ENCODE measurements at places on chromosomes 11 and 22.

DNA sequence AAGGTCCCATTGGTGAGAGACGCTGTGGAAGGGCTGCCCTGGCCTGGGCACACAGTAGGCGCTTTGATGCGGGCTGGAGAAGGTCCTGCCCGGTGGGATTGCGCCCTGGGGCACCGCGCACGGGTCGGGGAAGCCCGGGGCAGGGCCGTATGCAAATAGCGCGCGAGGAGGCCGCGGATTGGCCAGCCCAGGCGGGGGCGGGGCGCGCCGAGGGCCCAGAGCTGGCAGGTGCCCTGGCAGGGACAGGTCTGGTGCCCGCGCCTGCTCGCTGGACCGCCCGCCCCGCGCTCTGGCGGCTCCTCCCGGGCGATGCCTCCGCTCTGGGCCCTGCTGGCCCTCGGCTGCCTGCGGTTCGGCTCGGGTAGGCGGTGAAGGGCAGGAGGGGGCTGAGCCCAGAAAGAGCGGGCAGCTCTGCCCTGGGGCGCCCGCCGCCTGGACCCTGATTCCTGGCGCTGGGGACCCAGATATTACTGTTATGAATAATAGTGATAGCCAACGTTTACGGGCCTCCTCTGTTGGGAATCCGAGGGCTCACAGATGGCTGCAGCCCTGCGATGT, at the start of gene UPK3A:
Gene UPK3A (plus strand): TSS at position 245 of the 558 bp plus-strand sequence. CDS start 65 bp downstream, at position 310.
- peak; percentile 41 for DNase-seq

GRCh38 chr11:126115127-126115495, 52.4 kb upstream of the CDON start:
- no peak for DNase-seq

GRCh38 chr11:13114566-13115379, 105.7 kb downstream of the RASSF10 start:
- no peak for DNase-seq

DNA sequence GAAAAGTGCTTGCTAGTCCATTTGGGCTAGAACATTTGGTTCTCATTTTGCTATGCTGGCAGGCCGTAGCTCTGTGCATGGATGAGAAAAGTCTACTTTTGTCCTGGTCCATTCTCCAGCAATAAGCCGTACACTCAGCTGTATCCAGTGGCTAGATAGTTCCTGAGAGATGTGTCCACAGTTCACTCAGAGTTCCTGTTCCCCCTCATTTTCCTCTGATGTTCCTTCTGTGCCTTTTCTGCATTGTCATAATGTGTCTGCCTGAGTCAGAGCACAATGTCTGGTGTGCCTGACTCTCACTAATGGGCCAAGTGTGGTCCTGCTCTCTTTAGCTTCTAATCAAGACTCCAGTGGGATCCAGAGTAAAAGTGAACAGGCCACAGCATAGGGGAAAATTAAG, 215.7 kb upstream of the CTSC start:
- no peak for DNase-seq

DNA sequence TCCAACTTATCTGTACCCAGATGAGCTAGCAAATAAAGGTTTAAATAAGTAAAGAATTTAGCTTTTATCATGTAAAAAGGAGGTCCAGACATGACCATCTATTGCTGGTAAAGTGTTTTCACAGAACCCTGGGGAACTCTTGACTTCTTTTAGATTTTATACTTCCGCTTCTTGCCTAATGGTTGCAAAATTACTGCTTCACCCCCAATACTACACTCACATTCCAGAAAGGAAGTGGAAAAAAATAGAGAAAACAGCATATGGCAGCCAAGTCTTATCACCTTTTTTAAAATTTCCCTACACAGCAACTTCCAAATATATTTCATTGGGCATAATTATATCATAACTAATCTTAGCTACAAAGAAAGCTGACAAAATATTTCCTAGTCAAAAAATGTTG, 12.1 kb downstream of the BBOX1 start:
- DNase-seq: no peak

DNA sequence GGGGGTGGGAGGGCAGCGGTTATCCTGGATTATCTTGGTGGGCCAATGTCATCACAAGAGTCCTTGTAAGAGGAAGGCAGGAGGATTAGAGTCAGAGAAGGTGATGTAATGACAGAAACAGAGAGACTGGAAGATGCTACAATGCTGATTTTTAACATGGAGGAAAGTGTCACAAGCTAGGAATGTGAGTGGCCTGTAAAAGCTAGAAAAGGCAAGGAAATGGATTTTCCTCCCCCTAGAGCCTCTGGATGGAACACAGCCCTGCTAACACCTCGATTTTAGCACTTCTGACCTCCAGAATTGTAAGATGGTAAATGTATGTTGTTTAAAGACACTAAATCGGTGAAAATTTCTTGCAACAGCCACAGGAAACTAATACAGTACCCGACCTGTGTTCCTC, 109.3 kb downstream of the MN1 start:
- DNase-seq: no peak

DNA sequence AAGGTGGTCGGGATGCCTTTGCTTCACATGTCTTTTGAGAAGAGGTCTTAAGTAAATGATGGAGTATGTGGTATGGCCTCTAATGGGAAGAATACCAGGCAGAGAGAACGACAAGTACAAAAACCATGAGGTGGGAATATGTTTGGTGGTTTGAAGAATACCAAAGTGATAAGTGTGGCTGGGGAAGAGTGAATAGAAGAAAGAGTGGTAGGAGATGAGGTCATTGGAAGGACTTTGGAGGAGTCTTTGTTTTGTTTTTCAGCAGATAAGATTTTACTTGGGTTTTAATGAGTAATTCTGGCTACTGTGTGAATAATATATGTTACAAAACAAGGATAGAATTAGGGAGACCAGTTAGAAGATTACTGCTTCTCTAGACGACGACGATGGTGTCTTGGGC, 515.4 kb downstream of the RAB38 start:
- no peak for DNase-seq

DNA sequence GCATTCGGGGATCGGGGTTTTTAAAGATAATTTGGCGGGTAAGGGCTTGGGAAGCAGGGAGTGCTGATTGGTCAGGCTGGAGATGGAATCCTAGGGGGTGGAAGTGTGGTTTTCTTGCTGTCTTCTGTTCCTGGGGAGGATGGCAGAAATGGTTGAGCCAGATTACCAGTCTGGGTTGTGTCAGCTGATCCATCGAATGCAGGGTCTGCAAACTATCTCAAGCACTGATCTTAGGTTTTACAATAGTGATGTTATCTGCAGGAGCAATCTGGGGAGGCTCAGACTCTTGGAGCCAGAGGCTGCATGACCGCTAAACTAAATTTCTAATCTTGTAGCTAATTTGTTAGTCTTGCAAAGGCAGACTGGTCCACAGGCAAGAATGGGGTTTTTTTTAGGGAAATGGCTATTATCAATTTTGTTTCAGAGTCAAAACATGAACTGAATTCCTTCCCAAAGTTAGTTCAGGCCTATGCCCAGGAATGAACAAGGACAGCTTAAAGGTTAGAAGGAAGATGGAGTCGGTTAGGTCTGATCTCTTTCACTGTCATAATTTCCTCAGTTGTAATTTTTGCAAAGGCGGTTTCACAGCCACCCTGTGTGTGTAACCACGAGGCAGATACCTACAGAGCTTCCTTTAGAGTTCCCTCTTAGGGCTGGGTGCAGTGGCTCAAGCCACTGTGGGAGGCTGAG, 10.2 kb downstream of the SCGB1A1 start:
- DNase-seq: no peak

DNA sequence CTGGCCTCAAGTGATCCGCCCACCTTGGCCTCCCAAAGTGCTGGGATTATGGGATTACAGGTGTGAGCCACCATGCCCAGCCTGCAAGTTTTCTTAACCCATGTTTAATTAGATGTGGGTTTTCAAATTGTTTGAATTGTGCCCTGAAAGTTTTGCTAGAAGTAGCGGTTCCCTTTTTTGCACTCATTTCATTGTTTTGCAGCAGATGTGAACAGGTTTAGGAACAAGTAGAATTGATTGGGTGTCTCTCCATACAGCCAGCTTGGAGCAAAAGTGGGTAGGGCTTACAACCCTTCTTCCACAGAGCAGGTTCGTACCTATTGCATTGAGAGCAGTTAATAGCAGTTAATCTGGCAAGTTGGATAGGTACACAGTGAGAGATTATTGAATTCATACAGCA, 16.1 kb downstream of the EWSR1 start:
- no peak for DNase-seq

Measured in CD8-positive, alpha-beta T cell (primary cell).